ENCODE measurements at places on chromosomes 3 and 15.
A peak's percentile ranks its signal among the peaks of the same experiment; 100 is the strongest.

- DNase-seq, result no peak
Measured at GRCh38 chr15:33872416-33873106, 95.7 kb upstream of the CHRM5 start.

DNA sequence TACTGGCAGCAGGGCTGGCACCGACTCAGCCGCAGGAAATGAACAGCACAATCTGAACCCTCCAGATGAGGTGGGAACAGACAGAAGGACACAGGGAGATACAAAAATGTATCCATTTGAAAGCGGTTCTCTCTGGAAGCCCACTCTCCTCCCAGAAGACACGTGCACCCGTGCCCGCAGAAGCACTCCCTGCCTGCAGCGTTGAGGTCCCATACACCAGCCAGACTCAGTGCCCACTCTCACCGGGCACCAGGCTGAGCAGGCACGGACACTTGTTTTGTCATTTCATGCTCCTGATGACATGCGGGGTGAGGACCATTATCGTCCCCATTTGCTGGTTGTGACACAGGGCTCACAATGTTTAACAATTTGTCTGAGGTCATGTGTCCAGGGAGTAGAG is 297.4 kb upstream of the TLE3 start:
- no peak for DNase-seq

- no peak for DNase-seq
Measured at GRCh38 chr3:133532951-133533350, 40.5 kb upstream of the CDV3 start.

GRCh38 chr3:120332646-120333045 is 16.5 kb downstream of the LRRC58 start:
- no peak for DNase-seq

GRCh38 chr15:25770618-25771337 is 92.3 kb downstream of the ATP10A start:
- no peak for DNase-seq

- no peak for DNase-seq
Measured at GRCh38 chr3:47261301-47261700, 21.3 kb downstream of the KIF9 start.

GRCh38 chr3:160413613-160414248 is 14.3 kb downstream of the SMC4 start:
- DNase-seq, result peak; percentile 34

GRCh38 chr3:41489231-41489630 is 289.9 kb downstream of the CTNNB1 start:
- DNase-seq, result no peak

DNA sequence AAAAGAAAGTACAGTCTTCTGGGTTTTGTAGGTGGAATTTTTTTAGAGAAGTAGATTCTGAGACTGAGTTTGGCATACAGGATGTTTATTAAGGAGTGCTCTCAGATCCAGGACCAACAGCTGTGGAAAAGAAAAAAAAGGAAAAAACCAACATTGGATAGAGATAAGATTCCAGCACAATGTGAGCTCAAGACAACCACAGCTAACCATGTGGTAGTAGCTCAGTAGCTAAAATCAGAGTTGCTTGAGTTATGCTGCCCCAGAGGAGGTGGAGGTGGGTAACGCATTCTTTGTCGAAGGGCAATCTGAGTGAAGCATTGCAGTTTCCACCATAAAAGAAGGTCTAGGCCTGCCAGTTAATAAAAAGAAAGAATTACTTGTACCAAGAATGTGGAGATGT is 904.3 kb downstream of the NSUN3 start:
- no peak for DNase-seq

DNA sequence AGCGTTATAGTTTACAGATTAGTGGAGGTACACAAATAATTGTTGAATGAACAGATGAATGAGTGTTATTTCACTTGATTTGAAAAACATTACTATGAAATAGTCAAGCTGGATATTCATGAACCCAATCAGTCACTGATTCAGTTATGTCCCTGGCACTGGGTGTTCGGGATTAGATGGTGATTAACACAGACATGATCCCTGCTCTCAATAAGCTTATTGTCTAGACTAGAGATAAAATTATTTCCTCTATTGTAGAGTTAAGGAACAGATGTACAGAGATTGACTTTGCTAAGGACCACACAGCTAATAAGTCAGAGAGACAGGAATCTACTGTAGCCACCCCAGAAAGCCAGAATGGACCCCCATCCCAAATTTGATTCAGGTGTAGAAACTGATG is 963 bp downstream of the GRAMD1C start:
- DNase-seq, result no peak

DNA sequence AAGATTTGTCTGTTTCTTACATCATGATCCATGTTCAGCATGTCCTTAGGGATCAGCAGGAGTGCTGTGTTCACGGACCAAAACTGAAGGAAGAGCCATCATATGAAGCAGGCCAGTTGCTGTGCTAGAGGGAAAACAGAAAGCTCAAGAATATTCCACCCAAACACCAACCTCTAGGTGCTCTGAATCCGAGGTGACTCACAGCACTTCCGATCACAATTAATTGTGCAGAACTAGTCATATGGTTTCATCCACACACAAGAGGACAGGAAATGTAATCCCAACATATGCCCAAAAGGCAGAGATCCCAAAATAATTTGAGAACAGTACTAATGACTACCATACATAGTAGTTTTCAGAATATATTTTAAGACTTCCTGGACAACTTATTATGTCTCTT is 257.9 kb upstream of the KCNH8 start:
- DNase-seq, result no peak

DNA sequence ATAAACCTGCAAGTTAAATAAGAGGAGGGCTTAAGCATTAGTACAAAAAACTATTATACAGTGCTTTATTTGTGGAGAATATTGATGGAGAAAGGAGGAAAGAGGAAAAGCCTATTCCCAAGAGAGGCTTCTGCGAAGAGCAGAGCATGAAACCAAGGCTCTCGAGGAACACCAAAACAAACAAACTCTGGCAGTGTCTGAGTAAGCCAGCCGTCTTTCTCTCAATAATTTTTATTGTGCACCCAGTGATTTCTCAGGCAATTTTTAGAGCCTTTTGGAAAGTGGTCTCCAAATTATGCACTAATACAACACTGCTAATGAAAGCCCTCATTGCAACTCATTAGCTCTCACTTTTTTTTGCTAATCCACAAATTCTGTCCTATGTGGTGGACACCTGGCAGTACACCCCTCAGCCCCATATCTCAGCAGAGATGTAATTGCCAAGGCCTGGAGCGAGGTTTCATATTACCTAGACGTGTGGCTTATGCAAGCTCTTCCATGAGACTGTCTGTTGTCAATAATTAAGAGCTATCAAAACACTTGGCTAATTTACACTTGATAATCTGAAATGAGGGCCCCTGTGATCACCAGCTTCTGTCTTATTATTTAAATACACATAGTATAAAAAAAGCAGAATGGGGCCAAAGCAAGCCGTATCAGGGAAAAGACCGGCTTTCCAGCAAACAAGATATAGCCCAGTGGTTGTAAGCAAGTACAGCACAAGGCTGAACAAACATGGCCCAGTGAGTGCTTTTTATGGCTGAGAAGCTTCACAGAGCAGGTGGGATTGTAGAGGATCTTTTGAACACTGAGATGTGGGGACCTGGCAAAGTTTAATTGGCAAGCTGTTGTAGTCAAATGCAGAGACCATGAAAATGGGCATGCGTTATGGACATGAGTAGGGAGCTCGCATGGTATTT is 216.9 kb downstream of the ROBO2 start:
- peak; percentile 93 for DNase-seq

- no peak for DNase-seq
Measured at GRCh38 chr3:56851966-56852884, 50.5 kb upstream of the ARHGEF3 start.
